Upper lobe of right lung (tissue), 1 donor: ENCODE measurements at places on chromosomes 1 and 21. TPM values are rescaled to one million over a fixed set of nuclear protein-coding genes. Genes with fewer than 3 reads are reported as not detected.

TMPRSS2 gene
- 83.6 TPM for total RNA-seq

OR2T2 gene
- not detected for total RNA-seq

C1orf116 gene
- total RNA-seq = 128 TPM

PADI2 gene
- 20.0 TPM for total RNA-seq

OR2L3 gene
- total RNA-seq = not detected

CD101 gene
- total RNA-seq = 37.4 TPM
